ENCODE measurements at places on chromosomes 12 and 14.

GRCh38 chr12:1277905-1278304 is 286.9 kb downstream of the ERC1 start:
- no peak for DNase-seq

- DNase-seq, result no peak
These were observed 24.4 kb upstream of the HSP90B1 start for GRCh38 chr12:103905730-103906349.

DNA sequence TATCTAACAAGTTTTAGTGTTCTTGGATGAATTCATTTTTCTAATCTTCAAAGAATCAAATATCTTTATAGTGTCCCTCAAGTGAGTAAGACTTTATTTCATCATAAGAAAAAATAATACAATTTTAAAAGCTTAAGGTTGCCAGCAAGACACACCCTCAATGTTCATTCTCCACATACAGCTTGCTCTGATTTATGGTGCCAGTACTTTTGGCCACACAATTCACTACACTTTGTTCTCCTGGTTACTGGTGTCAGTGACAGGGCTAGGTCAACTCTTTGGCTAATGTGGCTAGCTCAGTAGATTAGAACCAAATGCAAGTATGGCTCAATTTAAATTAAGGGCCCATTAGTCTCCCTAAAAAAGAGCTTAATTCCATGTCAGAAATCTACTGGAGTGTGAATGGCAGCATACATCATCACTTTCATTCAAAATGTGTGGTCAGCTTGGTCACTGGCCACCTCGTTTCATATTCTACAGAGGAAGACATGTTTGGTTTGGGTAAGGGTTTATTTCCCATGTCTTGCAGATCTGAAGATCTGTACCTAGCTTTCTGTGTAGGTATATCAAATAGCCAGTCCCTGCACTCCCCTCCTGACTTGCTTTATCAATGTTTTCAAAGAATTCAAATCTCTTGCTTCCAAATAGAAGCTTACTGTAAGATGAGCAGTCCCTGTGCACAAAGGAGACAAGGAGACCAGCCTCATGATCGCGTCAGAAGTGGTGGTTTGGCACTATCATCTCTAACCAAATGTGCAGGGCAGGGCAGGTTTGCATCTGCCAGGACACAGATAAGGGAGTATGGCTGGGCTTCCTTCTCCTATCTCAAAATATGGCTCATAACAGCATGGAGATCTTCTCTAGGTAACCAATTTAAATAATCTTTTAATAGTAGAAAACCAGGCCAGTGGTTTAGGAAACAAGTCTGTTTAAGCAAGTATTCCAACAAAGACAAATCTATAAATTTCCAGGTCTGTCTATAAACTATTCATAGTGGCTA is 31.3 kb downstream of the HECTD4 start:
- no peak for DNase-seq

DNA sequence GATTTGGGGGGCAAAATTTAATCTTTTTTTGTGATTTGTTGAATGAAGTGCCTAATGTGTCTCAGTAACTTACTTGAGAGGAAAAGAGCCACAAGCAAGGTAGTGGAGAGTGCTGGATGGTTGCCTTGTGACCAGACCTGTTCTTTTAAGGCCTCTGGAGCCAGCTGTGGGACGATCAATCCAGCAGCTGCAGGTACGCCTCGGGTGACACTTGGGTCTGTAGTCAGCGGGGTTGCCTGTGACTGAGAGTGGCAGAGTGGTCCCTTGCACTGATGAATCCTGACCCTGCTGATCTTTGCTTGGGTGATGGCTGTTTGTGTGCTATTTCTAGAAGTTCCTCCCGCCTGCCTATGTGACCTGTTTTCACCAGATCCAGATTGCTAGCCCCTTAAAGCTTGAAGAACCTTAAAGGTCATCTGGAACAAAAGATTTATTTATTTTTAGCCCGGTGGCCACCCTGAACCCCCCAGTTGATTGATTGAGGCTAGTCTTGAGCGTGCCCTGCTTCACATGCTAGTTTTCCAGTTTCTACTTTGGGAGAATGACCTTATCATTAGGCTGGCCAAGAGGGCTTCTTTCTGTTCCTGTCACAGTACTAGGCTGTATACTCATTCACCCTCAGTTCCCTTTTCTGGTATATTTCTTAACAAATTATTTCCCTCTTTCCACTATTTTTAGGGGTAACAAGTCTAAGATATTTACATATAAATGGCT is 23.2 kb downstream of the PRKCH start:
- DNase-seq, result no peak

- DNase-seq, result no peak
These were observed 416 bp downstream of the GALNT8 start for GRCh38 chr12:4720637-4720995.

DNA sequence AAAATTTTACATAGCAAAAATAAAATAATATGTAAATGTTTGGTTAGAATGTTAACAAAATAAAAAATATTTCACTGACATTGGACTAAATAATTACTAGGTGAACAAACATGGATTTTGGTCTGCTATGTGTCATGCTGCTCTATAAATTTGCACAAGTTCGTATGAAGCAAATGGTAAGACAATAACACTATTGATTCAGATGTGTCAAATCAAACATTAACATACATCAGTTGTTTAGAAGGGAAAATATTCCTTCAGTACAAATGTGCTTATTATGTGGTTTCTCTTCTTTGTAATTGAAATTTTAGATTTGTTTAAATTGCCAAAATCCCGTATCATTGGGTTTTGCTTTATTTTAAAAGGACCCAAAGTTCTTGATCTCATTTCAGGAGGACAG is 46.9 kb downstream of the PAWR start:
- DNase-seq, result no peak

DNA sequence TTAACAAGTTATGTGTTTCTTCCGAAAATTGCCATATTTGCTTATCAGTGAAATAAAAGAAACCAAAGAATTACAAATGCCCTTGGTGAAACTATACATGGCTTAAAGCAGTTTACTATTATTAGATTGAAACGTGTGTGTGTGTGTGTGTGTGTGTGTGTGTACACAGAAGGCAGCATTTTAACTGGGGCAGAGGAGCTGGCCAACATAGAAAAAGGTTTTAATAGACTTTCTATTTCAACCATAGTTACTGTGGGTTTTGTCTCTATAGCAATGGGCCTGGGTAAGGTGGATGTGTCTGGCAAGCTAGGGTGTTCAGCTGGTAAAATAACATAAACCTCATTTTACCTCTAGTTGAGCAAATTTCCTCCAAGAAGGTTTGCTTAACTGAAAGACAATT is 6.5 kb downstream of the PRICKLE1 start:
- DNase-seq, result no peak

GRCh38 chr14:84704601-84705000 is 825.3 kb upstream of the FLRT2 start:
- no peak for DNase-seq

DNA sequence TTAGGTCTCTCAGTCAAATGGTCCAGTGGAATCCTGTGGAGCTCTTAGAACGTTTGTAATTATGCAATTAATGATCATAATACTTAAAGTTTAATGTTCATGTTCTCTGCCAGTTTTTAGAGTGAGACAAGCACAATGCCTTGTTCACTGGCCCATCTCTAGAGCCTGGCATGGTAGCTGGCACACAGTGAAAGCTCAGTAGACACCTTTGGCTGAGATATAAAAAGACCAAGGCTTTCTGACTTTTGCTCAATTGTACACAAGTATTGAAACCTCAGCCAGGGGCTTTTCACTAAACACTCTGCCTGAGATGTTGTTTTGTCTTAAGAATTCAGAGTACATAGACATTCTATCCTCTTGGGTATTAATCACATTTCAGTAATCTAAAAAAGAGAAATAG is 241.8 kb upstream of the ATP2B1 start:
- no peak for DNase-seq

GRCh38 chr12:53378222-53378621 is 1.8 kb upstream of the SP1 start:
- DNase-seq, result no peak

- DNase-seq, result no peak
These were observed 587.7 kb downstream of the C12orf50 start for GRCh38 chr12:87441511-87441910.

DNA sequence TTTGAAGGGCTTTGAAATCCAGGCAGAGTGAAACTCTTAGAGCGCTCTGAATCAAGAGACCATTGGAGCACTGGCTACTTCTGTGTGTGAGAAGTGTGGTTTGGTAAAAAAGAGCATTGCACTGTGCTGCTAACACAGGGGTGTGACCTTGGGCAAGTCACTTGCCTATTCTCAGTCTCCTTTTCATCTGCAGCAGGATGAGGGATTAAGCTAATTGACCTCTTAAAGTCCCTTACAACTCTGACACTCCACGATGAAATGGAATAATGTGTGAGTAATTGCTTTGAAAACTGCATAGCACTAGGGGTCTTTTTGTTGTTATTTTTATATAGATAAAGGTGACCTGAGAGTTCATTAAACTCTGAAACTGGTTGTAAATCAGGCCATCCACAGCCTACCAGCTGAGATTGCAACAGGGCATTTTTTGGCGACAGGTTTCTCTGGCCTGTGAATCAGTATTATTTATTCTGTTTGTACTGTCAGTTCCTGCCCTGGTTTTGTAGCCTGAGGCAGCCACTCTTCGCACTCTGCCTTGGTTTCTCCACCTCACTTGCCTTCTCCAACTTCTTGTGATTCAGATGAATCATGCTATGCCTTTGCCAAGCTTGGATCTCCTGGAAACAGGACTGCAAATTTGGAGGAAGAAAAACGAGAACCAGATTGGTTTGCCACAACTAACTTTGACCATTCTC is 159.9 kb upstream of the PARP11 start:
- no peak for DNase-seq

- no peak for DNase-seq
These were observed 43.6 kb downstream of the IRF2BPL start for GRCh38 chr14:76984787-76985375.

- DNase-seq, result no peak
These were observed 62.8 kb downstream of the KIF21A start for GRCh38 chr12:39380090-39380489.

DNA sequence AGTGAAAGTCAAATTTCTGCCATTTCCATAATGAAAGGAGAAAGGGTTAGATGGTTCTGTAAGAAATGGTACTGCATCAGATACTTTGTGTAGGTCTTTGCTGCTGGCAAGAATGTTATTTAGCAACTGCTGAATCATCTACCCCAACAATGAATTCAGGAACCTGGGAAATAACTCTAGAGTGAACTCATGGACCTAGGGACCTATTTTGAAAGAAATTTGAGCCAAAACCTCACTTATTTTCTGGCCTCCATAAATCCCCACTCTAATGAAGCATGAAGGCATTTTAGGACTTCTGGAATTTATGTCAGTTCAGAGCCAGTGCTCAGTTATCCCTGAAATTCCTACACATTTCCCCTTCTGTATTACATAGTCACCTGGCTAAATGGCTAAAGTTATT is 50.9 kb upstream of the CPNE8 start:
- DNase-seq, result no peak

DNA sequence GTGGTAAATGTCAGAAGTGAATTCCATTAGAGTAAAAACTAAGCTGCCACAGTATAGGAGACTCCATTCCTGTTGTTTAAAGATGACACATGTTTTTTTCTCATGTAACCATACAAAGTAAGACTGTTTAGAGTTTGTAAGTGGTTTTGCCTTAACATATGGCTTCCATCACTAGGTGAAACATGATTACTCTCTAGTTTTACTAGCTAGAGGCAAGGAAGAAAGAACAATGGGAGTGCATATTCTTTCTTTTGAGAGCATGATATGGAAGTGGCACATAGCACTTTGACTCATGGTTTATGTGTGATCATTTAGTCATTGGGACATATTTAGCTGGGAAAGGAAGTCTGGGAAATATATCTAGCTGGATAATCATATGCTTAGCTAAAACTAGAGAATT is 7.7 kb downstream of the ATF7IP start:
- DNase-seq, result no peak

- no peak for DNase-seq
These were observed 11.9 kb downstream of the KRT8 start for GRCh38 chr12:52892974-52893373.

- no peak for DNase-seq
These were observed 3.9 kb upstream of the CMKLR1 start for GRCh38 chr12:108342985-108343384.

DNA sequence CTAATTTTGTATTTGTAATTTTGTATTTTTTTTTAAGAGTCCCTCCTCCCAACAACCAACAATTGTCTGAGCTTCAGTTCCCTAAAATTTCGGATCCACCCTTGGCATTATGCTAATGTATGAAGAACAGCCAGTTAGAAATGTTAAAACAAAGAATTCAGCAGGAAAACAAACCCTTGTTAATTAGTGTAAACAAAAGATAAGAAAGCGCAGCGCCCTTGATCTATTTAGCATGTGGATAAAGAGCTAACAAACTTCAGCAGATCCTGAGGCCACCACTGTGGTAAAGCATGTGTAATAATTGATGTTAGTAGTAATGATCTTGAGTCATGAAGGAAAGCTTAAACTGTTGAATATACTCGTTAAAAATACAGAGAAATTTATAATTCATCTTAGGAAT is 199.8 kb downstream of the TMX1 start:
- no peak for DNase-seq

DNA sequence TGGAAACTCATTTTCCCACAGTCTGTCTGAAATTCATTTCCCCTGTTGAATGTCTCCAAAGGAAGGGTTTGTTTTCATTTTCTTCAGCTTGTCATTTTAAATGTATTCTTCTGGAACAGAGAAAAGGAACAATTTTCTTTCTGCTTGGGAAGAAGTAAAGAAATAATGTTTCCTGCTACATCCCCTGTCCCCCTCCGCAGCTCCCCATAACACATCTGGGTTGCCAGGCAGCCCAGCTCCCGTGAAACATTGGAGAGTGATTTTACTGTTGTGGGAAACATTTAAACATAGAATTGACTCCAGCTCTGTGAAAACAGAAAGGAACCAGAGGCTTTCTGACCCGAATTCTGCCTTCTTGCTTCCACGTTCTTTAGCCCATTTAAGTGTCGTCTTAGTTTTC is 159.5 kb downstream of the TMEM132C start:
- DNase-seq, result no peak

DNA sequence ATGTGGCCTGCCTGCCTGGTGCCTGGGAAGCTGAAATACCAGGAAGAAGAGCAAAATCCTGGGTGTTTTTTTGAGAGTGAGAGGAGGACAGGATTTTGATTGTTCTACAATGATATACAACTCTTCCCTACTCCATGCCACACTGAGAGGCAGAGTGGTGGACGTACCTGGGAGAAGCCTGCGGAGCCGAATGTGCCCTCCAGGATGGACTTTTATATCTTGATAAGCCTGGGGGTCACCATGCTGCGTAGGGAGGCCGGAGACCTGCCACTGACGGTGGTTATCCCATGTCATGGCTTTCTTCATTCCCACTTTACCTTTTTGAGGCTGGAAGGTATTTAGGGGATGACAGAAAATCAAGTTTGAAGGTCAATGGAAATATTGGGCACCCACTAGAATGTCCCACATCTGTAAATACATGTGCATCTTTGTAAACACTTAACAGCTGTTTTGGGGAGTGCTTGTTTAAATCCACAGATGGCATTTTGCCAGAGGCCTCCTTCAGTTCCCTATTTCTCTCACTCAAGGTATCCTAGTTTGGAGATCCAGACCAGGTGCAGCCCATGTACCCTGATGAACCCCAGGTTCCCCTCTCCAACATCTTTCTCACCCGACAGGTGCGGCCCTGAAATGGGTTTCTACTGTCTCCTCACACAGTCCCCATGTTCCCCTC is 1.1 kb upstream of the GLT1D1 start:
- DNase-seq, result no peak

GRCh38 chr12:45966486-45966885 is 23.9 kb downstream of the SCAF11 start:
- no peak for DNase-seq

- DNase-seq, result no peak
These were observed 144.0 kb upstream of the FBXO33 start for GRCh38 chr14:39576258-39576657.
